Stimulated activated CD8-positive, alpha-beta memory T cell treated with anti-CD3 and anti-CD28 coated beads, Interleukin-7, amount 100 ng/mL, for 4 hours (primary cell): ENCODE measurements at places on chromosomes 7 and 10.

GRCh38 chr7:74070619-74070921 is 13.0 kb upstream of the LIMK1 start:
- DNase-seq, result no peak

GRCh38 chr10:63703740-63704345 is 182.6 kb downstream of the REEP3 start:
- no peak for DNase-seq

- DNase-seq, result no peak
These were observed 666.0 kb upstream of the COBL start for GRCh38 chr7:51982653-51983052.

- no peak for DNase-seq
These were observed 3.5 kb upstream of the EPHA1 start for GRCh38 chr7:143411976-143412708.

GRCh38 chr10:111986079-111986478 is 197.5 kb downstream of the GPAM start:
- DNase-seq, result no peak

GRCh38 chr10:19620811-19621210 is 195.4 kb upstream of the PLXDC2 start:
- DNase-seq, result no peak

DNA sequence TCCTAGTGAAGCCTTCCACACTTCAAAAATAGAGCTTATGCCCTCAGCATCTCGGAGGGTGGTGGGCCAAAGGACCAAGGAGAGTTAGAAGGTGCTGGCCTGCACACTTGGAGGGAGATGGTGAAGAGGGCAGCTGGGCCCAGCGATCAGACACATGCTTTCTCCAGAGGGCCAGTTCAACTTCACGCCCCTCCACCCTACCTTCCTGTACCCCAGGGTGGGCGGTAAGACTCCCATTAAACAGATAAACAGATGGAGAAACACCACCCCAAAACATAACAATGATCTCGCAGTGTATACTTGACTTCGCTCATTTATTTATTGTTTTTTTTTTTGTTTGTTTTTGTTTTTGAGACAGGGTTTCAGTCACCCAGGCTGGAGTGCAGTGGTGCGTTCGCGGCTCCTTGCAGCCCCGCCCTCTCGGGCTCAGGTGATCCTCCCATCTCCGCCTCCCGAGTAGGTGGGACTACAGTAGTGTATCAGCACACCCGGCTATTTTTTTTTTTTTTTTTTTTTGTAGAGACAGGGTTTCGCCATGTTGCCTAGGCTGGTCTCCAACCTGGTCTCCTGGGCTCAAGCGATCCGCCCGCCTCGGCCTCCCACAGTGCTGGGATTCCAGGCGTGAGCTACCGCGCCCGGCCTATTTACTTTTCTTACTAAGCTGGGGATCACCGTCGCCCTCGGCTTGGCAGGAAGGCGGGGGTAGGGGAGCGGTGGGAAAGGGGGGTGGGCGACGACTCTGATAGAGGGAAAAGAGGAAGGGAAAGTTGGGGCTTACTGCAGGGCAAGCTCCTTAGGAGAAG is 1.8 kb downstream of the C10orf95 start:
- peak; percentile 87 for DNase-seq

- no peak for DNase-seq
These were observed 170.9 kb upstream of the RHEB start for GRCh38 chr7:151690606-151691005.

GRCh38 chr7:34544621-34545020 is 113.4 kb upstream of the NPSR1 start:
- no peak for DNase-seq

GRCh38 chr10:90847436-90847835 is 10.4 kb downstream of the HTR7 start:
- DNase-seq, result no peak

GRCh38 chr7:132234711-132235110 is 341.6 kb downstream of the PLXNA4 start:
- no peak for DNase-seq

DNA sequence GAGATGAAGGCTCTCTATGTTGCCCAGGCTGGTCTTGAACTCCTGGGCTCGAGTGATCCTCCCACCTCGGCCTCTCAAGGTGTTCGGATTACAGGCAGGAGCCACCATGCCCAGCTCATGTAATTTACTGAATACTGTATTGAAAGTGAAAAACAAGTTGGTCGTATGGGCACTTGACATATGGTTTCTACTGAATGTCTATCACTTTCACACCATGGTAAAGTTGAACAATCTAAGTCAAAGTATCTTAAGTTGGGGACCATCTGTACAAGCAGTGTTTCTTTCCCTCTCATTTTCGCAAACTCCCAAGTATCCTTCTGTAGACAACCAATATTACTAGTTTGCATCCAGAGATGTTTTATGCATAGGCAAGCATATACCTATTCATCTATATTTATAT is 116.6 kb downstream of the TMEM178B start:
- DNase-seq, result no peak

GRCh38 chr10:17816199-17816598 is 7.1 kb downstream of the MRC1 start:
- no peak for DNase-seq

DNA sequence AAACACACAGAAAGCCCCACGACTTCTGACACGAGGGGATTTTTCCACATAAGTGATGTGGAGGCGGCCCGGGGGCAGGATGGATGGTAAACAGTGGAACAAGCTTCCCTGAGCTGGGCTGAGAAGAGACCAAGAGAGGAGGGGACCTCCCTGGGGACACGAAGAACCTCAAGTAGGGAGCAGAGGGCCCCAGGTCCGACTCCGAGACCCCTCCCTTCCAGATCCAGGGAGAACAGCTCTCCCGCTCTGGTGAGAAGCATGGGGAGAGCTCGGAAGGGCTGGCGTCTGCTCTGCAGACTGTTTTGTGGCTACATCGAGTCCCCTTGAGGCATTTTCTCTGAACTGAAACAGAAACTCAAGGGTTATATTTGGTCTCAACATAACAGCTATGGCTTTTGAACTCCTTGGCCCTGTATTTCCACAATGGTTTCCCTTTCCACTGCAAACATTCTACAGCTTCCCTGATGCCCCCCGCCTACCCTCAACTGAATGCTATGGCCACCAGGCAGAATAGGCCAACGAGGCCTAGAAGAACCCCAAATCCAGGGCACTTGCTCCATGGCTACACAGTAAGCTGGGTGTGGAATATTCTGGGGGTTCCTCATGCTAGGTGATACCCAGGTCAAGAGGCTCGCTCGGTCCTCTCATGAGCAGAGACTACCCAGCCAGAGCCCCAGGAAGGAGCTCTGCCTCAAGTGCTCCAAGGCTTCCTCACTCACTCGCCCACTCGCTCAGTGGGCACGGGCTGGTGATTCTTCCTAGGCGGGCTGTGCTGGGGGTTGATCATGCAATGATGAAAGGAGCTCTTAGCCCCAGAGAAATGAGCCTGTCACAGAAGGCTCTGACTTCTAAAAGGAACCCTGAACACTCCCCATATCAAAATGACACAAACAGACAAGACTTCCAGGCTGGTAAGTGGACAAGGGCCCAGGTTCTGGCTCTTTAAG is 47.5 kb downstream of the FAM53B start:
- DNase-seq, result no peak

GRCh38 chr10:102159051-102159597 is 6.9 kb downstream of the NOLC1 start:
- DNase-seq, result no peak

GRCh38 chr7:36058020-36058592 is 94.9 kb upstream of the EEPD1 start:
- DNase-seq, result no peak

DNA sequence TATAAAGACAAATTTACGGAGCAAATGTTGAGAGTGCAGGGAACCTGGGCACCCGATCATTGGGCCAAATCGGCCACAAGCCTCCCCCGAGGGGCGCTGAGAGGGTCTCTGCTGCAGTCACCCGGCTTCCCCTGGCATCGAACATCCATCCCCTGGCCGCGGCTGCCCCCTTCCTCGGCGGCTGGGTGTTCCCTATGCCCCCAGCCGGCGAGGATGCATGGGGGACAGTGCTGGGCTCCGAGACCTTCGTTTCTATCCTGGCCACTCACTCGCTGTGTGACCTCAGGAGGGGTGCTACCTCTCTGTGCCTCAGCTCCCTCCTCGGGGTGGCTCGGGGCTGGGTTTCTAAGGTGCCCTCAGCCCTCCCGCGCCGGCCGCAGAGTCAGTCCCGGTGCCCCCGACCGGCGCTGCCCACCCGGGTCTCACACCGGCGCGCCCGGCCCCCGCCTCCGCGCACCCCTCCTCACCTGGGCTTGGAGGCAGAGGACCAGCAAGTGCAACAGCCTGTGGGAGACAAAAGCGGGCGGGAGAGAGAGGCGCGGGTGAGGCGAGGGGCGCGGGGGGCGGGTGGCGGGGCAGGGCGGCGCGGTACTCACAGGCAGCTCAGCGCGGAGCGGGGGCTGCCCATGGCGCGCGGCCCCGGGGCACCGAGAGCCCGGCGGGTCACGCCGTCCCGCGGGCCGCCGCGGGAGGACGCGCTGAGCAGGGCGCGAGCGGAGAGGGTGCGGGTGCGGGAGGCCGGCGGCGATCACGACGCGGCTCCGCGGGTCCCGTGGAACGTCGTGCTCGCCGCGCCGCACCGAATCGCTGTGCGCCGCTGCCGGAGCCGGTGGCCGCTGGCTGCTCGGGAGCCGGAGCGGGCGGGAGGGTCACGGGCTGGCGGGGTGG is at the start of gene FGF8:
Gene FGF8 (minus strand): TSS at position 842 of the 888 bp plus-strand sequence. CDS start 214 bp downstream, at position 628.
- no peak for DNase-seq

DNA sequence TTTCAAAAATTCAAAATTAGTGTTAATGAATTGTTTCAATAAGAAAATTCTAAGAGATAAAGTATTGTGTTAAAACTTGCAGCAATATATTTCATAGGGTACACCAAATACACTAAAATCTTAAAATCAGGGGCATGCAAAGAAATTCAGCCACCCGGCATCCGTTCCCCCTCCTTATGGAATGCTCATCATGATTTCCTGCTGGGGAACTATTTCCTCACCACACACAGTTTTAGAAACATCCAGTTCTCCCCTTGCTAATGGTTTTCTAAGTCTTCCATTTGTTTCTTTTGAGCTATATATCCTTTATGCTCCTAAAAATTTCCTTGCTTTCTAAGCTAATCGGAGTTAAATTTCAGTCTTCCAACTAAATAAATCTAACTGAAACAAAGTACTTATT is 60.7 kb downstream of the CHCHD3 start:
- DNase-seq, result no peak

DNA sequence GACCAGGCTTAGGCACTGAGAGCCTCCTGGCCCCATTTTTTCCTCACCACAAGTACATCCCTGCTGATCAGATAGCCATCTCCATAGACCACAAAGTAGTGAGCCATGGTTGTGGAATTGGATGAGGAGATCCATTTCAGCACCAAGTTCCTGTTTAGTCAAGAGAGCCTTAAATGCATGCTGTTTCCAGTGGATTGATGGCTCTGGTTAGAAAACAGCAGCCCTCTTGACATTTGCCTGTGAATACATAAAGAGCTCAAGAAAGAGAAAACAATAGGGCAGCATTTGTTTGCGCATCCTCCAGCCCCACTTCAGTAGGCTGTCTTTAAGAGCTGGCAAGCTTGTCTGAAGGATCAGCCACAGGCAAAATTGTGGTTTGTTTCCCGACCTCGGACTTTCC is 251.2 kb downstream of the POU6F2 start:
- DNase-seq, result no peak

DNA sequence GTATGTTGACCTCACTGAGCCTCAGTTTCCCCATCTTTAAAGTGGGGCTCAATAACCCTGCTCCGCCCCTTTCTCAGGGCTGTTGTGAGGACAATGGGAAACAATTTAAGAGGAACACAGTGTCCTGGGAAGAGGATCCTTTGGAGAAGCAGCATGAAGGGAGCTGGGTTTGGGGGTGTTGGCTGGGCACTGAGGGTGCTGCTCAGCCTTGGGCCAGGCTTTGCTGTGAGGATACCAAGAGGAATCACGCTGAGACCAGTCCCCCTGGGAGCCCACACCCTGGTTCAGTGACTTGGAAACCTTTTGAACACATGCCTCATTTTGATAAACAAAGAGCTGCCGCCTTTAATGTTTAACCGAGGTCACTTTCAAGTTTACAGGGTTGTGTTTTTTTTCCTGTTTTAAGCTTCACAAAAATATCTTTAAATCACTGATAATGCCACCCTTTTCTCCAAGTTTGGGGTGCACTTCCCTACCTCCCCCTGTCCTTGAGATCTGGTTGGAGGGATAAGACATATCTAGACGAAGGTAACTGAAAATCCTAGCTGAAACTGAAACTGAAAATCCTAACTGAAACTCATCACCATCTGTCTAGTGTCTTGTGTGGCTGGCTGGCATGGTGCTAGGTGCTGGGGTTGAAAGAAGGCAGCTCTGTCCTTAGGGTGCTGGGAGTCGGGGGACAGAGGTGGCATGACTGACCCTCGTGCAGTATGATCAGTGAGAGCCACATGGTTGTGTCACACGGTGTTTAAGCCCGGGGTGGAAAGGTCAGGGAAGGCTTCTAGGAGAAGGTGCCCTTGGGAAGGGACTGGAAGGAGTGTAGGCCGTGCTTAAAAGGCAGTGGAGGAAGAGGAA is 27.7 kb downstream of the ZNF775 start:
- DNase-seq, result no peak

DNA sequence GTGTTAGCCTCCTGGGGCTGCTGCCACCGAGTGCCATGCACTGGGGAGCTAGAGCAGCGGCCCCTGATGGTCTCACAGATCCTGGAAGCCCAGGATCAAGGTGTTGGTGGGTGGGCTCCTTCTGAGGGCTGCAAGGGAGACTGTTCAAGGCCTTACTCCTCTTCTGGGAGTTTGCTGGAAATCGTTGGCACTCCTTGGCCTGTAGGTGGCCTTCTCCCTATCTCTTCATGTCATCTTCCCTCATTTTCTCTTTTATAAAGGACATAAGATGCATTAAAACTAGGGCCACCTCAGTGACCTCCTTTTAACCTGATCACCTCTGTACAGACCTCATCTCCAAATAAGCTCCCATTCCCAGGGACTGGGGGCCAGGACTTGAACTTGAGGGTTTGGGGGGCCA is 27.0 kb upstream of the ZNF862 start:
- no peak for DNase-seq

- no peak for DNase-seq
These were observed 104.8 kb downstream of the PPP1R3C start for GRCh38 chr10:91528080-91528479.

DNA sequence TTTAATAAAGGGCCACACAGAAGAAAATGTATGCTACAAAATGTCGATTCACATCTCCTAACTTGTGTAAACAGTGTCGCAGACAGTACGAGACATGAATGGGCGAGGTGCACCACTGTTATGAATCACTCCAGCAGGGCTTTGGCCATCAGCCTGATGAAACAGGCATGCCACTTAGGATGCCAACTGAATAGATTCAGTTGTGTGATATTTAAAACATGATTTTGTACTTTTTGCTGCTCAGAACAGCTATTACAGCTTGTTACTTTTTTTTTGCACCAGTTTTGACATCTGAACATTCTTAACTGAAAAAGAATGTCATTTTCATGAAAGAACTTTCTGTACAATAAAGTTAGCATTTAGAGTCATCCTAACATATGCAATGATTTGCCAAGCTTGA is 138.1 kb downstream of the VTI1A start:
- DNase-seq, result no peak

GRCh38 chr7:73758581-73759138 is 11.4 kb downstream of the CLDN3 start:
- DNase-seq, result no peak

DNA sequence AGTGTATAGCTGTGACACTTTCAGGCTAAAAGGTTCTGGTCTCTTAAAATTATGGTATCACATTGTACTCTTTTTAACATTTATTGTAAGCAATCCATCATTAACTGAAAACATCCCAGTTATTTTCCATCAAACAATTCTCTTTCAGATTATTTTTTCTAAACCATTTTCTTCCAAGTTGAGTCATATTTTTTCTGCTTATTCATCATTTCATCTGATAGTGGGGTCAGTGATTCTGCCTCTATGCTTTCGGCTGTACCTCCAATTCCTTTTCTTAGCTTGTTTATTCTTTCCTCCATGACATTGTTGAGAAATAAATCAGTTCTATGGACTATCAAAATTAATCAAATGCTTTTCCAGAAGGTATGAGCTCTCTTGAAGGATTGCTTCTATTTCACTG is 609 bp upstream of the PNLIP start:
- DNase-seq, result no peak
